ENCODE measurements at places on chromosomes 11 and 22.

GRCh38 chr22:23067023-23067650 lies 3.2 kb upstream of the GNAZ start:
- no peak for DNase-seq

DNA sequence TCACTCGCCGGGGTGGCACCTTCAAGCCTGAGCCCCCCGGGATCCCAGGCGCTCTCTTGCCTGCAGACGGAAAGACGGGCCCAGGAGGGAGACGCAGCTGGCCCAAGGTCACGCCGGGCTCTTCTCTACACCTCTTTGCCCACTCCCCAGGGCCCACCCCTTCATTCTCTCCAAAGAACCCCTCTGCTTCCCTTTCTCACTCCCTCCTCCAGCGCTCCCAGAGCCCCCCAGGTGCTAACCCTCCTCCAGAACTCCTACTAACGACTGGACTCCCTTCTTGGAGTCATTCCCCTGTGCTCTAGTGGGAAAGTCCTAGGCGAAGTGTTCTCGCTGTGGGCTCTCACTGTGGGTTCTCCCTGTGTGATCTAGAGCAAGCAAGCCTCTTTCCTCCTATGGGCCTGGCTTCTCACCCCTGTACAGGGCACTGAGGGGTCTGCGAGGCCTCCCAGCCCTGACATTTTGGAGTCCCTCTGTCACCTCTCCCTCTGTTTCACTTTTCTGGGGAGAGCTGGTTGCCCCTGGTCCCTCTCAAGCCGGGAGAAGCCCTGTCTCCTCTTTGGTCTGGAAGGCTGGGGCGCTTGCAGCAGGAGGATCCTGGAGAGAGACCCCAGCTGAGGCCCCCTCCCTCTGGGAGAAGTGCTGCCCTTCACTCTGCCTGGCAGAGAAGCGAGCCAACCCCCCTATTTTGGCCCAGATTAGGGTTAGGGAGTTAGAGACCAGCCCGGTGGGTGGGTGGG lies 858 bp downstream of the OAF start:
- DNase-seq, result no peak

- DNase-seq, result no peak
Observed at GRCh38 chr11:45877221-45877620, 8.2 kb upstream of the MAPK8IP1 start.

DNA sequence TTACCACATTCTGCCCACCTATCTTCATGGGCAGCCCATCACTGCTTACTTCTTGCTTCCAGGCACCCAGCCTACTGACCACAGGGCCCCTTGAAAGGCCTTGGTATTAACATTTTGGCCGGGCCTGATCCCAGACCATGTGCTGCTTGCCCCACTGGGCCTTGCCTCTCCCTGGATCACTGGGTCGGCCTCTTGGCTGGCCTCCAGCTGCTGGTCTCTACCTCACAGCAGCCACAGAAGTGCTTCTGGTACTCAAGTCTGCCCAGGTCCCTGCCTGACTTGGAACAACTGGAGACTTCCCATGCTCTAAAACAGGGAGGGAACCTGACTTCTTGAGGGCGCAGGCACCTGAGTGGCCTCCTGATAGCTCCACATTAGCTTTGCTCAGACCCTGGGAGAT lies 63.6 kb downstream of the THAP12 start:
- DNase-seq, result no peak

DNA sequence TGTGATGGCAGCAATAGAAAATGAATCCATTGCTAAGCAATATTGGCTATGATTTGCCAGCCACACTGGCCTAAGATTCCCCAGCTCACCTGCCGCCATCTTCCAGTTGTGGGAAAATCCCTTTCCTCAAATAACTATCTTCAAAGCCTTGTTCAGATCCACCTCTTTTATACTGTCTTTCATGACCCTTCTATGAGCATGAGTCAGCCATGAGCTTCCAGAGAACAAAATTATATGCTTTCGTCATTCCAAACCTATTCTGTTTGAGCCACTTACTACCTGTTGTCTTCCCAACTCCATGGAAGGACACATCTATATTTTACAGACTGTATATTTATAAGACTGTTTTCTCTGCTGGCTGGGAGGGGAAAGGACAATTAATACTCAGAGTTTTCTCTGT lies 25.0 kb upstream of the PRSS23 start:
- DNase-seq, result no peak

DNA sequence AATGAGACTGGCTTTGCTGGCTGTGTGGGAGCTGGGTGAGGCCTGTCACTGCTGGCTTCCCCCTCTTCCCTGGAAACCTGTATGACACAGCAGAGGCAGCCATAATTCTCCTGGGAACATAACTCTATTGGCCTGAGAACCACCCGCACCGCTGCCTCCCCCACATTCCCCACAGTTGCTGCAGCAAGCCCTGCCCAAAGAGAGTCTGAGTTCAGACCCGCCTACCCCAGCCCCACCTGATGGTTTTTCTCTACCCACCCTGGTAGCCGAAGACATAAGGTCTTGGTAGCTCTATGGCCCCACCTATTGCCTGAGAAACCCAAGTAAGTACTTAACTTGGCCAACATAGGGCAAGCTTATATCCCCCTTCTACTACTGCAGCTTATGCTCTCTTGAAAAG lies 174.8 kb downstream of the C11orf91 start:
- DNase-seq, result no peak

GRCh38 chr22:22009661-22010060 lies 27.1 kb upstream of the TOP3B start:
- DNase-seq, result no peak

- DNase-seq, result no peak
Observed at GRCh38 chr22:44357966-44358465, 45.3 kb upstream of the SHISAL1 start.

DNA sequence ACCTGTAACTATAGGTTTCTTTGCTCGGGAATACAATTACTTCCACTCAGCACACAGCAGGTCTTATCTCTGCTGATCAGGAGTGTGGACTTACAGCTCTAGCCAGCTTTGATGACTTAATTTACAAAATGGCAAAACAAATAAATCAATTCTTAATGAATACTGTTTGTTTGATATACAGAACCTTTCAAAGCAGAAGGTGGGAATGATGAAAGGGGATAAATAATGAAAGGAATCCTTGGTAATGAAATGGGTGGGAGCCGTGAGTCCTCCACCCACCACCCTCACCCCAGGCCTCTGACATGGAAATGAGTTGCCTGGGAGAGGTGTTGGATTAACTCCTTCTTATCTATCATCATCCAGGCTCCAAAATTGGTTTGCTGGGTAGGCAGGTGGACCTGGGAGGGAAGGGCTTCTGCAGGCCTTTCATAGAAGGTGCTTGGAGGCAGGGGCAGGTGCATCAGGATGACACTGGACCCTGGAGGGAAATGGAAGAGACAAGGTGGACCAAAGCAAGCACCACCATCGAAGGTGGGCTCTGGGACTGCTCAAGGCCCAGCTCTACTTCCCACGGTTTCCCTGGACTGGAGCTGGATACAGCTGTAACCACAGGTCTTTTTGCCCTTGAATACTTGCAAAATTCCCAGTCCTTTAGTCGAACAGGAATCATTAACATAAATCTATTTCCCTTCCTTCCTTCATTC lies 23.0 kb downstream of the POU2AF1 start:
- DNase-seq, result no peak

DNA sequence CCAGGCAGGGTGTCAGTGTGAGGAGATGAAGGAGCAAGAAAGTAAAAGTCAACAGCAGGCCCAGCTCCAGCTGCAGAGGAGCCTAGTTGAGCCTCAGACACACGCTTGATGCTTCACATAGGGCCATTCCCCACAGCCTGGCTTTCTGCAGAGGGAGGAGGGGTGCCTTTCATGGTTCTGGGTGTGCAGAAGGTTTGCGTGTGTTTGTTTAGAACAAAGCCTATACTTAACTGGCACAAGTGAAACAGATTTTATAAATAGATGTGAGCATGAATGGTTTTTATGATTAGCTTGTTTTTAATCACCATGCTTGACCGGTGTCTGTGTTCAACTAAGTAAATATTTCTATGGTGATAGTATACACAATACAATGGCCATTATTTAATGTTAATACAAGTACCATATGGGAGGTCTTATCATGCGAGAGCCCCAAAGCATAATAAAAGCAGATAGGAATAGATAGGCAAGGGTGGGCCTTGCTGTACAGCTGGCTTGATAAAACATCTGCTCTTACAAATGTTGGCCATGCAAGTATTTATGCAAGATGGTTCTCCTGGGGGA lies 290.2 kb downstream of the ETS1 start:
- no peak for DNase-seq

- no peak for DNase-seq
Observed at GRCh38 chr11:36347384-36347906, 51.4 kb downstream of the PRR5L start.

- DNase-seq, result no peak
Observed at GRCh38 chr11:22875869-22876473, 15.7 kb upstream of the CCDC179 start.

GRCh38 chr11:15178214-15178613 lies 63.5 kb downstream of the INSC start:
- no peak for DNase-seq

GRCh38 chr11:6856871-6857270 lies 6.0 kb upstream of the OR10A2 start:
- no peak for DNase-seq

DNA sequence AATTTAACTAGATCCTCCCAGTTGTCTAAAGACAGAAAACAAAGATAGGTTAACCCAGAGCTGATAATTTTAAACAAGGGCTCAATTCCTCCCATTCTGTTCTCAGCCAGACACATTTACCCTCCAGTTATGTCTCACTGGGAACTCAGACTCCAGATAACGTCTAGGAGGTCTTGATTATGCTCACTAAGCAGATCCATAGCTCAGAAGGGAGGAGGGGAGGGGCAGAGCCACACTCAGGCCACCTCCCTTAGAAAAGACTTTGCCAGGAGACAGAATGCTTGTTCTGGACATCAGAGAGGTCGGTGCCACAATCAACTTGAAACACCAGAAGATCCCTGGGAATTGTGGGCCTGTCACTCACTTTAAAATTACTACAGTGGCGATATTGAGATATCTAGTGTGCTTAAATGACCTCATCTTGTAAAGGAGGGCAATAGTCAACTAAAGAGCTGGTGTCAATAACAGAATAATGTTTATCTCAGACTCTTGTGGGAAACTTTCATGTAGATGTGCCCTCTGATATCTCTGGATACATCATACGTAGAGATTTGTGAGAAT lies 29.8 kb upstream of the SLC25A1 start:
- no peak for DNase-seq

DNA sequence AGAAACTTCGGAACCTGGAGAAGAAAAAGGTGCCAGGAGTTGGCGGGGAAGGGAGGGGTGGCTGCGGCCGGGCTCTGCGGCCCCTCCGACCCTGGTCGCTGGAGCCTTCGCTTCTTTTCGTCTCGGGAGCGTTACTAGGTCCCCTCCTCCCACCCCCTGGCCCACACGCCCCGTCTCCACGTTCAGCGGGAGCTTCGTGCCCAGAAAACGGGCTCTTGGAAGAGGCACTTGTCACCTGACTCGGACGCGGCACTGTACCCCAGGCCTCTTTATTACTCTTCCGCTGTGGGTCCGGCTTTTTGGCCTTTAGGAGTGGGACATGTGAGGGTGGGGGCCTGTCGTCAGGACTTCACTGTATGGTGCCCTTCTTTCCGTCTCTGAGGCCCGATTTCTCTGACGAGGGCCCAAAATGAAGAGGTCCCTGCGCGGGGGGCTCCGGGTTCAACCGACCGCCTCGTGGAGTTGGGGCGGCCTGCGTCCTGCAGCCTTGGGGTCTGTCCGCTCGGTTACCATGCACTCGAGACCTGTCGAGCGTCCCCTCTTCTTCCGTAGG lies 1.2 kb downstream of the CAPRIN1 start:
- no peak for DNase-seq

DNA sequence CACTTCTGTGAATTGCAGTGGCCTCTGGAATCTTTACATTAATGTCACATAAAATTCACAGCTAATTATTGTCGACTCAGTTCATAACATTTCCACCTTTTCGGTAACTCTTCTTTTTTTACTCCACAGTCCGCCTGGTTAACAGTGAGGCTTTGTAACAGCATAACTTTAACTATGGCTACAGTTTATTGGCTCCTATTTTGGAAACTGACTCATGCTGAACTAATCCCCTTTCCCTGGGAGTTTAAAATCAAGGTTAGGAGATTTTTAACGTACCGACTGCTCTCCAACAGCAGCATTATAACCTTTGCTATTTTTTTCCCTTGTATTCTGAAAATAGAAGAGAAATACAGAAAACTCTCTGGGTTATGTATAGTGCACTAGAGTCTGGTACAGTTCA lies 3.2 kb upstream of the POGLUT3 start:
- DNase-seq, result no peak

GRCh38 chr11:40185793-40186192 lies 1273.7 kb downstream of the LRRC4C start:
- DNase-seq, result no peak

- DNase-seq, result no peak
Observed at GRCh38 chr11:111766834-111767142, 599 bp upstream of the PPP2R1B start.

DNA sequence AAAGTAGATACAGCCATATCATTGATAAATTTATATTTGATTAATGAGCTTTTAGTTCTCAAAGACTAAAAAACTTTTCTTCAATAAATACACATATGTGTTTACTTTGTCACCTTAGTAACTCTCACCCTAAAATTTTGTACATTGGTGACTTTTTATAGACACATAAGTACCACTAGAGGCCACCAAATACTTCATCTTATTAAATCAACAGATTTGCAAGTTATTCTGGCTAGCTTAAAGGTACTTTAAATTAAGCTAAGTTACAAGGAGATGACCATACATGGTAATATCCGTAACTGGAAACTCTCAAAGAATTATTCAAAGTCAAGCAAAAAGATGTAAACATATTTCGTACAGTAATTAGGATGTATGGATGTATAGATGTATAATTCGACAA lies 112.2 kb downstream of the SBF2 start:
- DNase-seq, result no peak

GRCh38 chr11:4127357-4127756 lies 32.8 kb downstream of the RRM1 start:
- DNase-seq, result no peak
